ENCODE measurements at places on chromosomes 1 and 21. TPM values are rescaled to one million over a fixed set of nuclear protein-coding genes. Genes with fewer than 3 reads are reported as not detected.

- DNase-seq, result no peak
Measured at GRCh38 chr1:54623216-54624007, at the start of gene FAM151A. Gene FAM151A (minus strand): TSS chr1:54623525. CDS start chr1:54623395, 130 bp downstream.

GRCh38 chr1:197674286-197674685 is 101.0 kb downstream of the DENND1B start:
- no peak for DNase-seq

GRCh38 chr1:151284013-151284577 is 2.0 kb downstream of the ZNF687 start:
- DNase-seq, result no peak

DNA sequence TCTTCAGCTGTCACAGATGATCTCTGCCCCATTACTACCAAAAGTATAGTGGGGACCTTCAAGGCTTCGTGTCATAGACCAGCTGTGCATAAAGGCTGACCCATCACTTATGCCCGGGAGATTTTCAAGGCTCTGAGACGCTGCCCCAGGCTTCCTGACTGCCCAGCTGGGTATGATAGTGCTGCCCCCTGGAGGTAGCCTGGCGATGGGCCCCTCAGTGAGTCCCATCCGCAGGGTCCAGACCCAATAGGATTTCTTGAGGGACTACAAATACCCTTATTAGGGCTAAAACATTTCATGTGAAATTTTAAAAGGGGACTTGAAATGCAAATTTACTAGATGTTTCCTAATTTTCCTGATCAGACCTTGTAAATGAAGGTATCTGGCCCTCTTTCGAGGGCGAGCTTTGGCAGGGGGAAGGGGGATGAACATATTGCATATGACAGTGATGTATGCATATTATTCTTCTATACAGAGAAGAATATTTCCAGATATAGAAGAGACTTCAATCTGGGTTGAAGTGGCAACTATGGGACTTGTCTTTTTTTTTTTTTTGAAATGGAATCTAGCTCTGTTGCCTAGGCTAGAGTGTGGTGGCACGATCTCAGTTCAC is 11.7 kb upstream of the FCMR start:
- no peak for DNase-seq

DNA sequence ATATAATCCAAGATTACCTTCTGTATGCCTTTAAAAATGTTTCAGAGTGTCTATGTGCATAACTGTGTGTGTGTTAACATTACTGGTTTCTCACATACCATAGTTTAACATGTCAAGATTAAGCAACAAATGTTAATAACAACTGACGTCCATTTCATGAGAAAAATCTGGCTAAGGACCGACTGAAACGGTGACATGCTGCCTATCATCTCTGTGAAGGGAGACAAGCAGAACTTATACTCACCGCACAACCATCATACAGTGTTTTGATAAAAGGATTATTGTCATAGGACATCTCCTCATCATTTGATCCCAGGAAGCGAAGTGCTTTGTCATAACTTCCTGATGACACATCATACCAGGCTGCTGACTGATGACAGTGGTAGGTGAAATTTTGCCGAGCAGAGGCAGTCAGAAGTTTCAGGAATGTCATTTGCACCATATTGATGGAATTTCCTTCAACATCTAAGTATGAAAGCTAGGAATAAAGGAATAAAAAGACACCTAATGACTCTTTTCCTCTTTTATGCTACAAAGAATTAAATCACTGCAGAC is 228.8 kb downstream of the COL11A1 start:
- no peak for DNase-seq

DNA sequence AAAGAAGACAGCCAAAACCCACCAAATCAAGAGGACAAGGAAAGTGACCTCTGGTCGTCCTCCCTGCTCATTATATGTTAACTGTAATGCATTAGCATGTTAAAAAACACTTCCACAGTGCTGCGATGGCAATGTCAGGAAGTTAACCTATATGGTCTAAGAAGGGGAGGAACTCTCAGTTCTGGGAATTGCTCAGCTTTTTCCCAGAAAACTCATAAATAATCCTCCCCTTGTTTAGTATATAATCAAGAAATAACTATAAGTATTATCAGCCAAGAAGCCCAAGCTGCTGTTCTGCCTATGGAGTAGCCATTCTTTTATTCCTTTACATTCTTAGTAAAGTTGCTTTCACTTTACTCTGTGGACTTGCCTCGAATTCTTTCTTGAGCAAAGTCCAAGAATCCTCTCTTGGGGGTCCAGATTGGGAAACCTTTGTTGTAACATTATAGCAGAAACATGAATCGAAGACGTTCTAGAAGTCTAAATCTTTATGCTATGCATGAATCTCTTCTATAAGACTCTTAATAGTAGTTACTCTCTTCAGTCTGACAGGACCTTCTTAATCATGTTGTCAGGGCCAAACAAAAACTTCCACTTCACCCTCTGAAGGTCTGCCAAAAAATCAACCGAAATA is 110.0 kb upstream of the VANGL1 start:
- DNase-seq, result no peak

DNA sequence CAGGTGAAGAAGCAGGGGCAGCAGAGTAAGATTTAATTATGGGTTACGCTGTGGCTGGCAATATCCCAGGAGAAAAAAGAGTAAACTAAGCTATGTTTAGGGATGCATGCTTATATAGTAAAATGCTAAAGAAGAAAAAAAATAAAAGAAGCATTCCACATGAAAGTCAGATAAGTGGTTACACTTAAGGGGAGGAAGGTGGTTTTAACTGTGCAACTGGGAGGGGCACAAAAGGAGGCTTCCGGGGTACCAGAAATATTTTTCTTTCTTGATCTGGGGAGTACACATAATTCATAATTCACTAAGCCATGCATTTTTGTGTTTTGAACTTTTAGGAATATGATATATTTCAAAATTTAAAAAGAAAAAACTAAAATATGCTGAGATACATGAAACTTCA is 39.5 kb downstream of the USP48 start:
- no peak for DNase-seq

DNA sequence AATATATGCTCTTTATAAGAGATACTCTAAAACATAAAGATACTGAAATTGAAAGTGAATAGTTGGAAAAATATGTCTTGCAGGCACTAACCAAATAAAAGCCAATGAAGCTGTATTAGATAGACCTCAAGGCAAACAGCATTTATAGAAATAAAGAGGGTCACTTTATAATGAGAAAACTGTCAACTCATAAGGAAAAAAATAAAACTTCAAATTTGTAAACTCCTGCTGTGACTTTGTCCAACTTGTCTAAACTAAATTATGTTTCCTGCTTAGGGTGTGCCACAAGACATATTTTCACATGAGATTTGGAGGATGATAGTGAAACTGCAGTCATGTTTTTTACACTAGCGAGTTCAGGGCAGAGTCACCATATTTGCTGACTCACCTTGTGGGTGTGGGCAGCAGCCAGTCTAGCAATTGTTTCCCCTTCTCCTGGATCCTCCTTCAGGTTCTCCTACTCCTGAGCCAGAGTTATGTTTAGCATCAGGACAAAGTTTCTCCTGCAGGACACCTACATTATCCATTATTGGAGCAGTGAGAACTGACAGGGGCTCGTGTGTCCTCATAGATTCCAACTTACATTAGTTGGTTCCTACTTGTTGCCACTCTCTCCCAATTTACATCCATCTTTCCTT is 43.8 kb downstream of the CD53 start:
- DNase-seq, result no peak

DNA sequence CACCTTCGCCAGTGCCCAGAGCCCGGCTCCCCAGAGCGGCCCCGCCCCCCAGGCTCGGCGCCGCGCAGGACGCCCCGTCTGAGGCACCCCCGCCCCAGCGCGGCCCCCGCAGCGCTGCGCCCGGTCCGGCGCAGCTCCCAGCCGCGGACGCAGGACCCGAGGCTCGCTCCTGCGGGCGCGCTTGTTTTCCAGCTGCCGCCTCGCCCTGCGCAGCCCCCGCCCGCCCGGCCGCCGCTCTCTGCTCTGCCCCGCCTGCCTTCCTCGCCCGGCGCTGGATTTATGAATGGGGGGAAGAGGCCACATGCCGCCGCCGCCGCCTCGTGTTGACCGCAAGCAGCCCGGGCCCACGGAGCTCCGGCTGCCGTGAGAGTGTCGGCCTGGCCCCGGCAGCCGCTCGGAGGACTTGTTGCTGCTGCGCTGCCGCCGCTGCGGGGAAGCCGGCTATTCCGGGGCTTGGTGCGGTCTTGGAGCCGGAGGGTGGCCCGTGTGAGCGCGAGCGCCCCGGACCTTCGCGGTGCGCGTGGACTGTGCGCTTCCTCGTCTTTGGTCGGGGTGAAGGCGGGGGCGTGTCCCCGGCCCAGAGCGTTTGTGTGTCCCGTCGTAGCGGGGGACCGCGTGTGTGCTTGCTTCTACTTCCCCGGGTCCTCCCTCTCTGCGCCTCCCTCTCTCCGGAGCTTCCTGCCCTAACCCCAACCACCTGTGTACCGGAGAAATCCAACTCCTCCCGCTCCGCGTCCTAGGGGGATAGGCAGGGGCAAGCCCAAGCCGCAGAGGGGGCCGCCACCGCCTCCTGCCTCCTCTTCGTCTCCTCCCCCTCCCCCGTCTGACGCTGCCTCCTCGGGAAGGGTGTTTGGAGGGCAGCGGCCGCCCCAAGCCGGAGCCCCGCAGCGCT is 736 bp downstream of the KCNC4 start:
- peak; percentile 49 for DNase-seq

Gene CLDN14
- not detected for total RNA-seq

DNA sequence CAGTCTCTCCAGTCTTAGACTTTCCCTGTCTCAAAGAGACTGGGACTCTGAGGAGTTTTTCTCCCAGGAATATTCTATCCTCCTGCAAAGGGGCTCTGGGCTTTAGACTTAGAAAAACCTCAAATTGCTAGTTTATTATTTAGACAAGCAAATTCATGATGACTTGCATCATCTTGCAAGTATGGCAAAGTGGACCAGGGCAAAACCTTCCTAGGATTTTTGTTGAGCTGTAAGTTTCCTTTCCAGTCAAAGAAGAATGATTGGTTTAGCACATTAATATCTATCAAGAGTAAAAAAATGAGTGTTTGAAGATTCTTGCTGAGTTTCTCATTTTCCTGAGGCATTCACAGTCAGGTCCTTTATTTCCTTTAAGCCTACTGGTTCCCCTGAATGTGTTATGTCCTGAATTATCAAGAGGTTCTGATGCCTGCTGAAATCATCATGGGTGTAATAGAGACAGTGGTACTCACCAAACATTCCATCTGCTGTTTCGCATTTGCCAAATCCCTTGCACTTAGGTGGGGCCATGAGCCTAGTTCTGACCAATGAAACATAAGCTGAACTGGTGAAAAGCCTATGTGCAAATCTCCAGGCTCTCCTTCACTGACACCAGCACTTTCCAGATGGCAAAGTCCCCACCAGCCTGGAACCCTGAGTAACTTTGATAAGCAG is 25.2 kb upstream of the SPAG17 start:
- DNase-seq, result no peak

GRCh38 chr21:42514883-42515228 is 1.2 kb downstream of the SLC37A1 start:
- DNase-seq, result no peak

- DNase-seq, result no peak
Measured at GRCh38 chr1:202416641-202417040, 68.1 kb downstream of the PPP1R12B start.

Data from left ventricle myocardium inferior (tissue), 1 donor.